ENCODE measurements at places on chromosomes 5 and 9.

DNA sequence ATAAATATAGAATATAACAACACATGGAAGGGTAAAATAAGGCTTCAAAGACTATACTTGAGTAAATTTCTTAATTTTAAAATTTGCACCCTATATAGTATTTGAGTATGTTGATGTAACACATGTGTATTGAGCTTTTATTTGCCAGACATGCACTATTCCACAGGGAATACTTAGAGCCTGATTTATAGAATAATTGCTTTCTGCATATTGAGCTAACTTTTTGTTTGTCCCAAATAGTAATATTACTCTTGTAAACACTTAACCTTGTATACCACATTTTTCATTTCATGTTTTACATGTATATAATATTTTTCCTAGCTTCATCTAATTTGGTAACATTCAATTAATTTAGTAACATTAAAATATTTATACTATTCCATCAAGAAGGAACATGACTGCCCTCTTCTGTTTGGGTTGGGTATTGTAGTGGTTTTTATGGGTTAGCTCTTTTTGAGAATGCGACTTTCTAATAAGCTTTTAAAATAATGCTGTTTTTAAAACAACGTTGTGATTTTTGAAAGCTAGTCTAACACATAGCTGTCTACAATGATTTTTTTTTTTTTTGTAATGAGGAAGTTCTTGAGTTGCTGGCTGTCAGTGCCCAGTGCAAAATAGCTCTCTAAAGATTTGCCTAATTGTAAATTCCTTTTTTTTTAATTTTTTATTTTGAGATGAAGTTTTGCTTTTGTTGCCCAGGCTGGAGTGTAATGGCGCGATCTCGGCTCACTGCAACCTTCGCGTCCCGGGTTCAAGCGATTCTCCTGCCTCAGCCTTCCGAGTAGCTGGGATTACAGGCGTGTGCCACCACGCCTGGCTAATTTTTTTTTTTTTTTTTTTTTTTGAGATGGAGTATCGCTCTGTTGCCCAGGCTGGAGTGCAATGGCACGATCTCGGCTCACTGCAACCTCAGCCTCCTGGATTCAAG, 4.8 kb downstream of the SUB1 start:
- DNase-seq: no peak

- no peak for DNase-seq
Observed at GRCh38 chr5:143359869-143360268, 43.6 kb downstream of the NR3C1 start.

DNA sequence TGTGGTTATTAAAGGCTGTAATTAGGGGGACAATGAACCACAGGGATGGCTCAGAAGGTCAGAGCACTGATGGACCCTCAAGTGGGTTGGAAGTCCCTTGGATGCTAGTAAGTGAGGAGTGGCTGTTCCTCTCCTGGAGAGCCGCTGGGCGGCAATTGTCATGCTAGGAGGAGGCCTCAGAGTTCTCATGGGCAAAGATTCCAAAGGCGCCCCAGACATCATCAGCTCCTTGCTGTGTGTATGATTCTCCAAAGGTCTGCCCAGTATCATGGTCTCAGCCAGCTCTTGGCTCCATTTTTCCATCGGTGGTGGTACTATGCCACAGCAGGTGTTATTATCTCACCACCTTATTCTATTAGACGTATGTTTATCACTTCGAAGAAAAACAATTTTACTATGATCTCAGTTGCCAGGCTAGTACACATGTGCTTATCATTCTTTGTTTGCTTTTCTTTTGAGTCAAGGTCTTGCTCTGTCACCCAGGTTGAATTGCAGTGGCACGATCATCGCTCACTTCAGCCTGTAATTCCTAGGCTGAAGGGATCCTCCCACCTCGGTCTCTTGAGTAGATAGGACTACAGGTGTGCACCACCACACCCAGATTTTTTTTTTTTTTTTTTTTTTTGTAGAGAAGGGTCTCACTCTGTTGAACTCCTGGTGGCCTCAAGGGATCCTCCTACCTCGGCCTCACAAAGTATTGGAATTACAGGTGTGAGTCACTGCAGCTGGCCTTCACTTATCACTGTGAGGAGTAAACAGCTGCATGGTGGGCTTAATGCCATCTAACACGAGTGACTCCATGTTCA, 46.8 kb downstream of the EXOSC2 start:
- DNase-seq: no peak

DNA sequence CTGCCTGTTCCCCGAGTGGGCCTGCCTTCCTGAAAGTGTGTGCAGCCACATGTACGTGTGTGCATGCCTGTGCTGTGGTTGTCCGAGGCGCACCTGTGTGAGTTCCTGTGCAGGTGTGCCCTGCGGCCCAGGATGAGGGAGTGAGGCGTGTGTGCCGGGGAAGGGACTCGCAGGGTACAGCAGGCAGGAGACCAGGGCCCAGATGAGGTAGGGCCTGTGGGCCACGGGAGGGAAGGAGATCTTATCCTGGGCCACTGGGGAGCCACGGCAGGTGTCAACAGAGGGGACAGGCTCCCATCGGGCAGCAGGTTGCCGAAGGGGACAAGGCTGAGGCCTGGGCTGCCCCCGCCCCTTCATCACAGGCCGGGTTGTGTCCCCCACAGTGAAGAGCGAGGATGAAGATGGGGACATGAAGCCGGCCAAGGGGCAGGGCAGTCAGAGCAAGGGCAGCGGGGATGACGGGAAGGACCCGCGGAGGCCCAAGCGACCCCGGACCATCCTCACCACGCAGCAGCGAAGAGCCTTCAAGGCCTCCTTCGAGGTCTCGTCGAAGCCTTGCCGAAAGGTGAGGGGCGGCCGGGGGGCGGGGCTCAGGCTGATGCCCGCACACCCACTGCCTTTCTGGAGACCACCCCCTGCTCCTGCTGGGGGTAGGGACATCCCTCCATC, 79.2 kb downstream of the LMX1B start:
- DNase-seq: no peak

GRCh38 chr5:90161414-90161813, 248.1 kb downstream of the CETN3 start:
- no peak for DNase-seq

DNA sequence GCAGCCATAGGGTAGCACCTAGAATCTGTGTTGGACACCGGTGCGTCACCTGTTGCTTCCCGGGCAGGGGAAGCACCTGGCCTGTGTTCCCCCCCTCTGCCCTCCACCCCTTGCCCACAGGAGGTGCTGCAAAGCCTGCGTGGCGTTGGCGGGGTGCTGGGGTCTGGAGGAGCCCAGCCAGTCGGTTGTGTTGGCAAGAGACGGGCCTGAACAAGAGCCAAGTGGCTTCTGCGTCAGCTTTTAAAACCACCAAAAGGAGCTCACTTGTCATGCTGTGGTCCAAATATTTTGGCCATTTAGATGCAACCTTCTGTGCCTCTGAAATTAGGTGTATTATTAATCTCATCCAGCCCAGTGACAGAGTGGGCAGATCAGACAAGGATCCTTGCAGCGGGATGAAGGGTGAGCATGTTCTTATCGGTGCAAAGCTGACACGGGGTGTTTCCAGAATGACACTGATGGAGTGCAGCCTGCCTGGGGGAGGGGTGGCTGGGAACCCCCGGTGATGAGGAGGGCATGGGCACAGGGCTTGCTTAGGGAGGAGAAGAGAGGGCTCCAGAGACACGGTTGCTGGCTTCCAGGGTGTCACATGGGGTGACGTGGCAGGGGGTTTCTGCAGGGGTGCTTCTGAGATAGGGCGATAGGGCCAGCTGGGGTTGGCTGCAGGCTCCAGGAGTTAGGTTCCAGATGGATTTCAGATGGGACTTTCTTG, 9.7 kb upstream of the RXRA start:
- no peak for DNase-seq

DNA sequence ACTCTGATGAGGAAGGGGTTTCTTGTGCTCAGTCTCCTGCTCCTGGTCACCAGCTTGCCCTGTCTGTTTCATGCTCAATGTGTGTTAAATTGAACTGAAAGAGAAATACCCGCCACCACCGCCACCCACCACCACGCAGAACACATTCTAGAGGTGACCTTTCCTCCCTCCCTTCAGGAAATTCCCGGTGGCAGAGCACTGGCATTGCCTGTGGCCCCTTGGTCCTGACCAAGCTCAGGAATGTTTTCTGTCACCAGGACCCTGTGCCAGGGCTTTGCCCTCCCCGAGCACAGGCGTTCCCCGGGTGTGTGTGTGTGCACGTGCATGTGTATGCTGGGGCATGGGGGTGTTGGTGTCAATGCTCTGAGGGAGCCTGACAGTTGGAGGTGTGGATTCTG, 10.2 kb upstream of the SLC25A51 start:
- DNase-seq: no peak

DNA sequence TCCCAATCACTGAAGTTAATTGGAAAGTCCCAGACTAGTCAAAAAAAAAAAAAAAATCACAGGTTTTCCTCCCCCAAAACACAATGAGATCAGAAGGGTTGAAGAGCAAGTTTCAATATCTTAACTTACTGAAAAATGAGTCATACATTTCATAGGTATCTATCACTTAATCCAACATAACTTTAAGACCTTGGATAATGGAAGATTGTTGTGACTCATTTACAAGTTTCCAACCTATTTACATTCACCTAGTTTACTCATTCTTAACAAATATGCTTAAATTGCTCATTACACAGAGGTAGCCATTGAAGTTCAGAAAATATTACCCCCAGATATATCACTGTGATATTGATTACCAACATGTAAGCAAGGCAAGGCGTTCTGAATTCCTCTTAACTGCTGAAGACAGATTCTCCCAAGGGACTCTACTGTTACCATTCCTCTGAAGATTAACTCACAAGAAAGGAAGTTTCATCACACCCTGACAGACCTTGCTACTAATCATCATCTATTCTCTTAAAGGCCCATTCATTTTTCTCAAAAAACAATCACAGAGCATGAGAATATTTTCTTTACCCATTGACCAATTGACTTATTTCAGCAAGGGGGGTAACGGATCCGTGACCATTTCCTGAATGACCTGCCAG, 563.8 kb downstream of the TLE1 start:
- DNase-seq: no peak
